ENCODE measurements at places on chromosomes 5 and 9. TPM values are rescaled to one million over a fixed set of nuclear protein-coding genes. Genes with fewer than 3 reads are reported as not detected.

The ARL15 gene
- total RNA-seq: 5.0 TPM

The CDH9 gene
- total RNA-seq: not detected

The PLEKHG4B gene
- 1.0 TPM for total RNA-seq

The MLANA gene
- total RNA-seq: not detected

The GALT gene
- 17.3 TPM for total RNA-seq

The SHOC1 gene
- total RNA-seq: not detected

The ECSCR gene
- not detected for total RNA-seq

The IGFBPL1 gene
- 2.4 TPM for total RNA-seq

The SPINK7 gene
- not detected for total RNA-seq

The PTGES gene
- total RNA-seq: 131 TPM

The CSNK1A1 gene
- total RNA-seq: 131 TPM

The PIP5KL1 gene
- 2.0 TPM for total RNA-seq

Measured in A549 treated with ZK216348 at 1 μM for 4 hours (cell line).